ENCODE measurements at places on chromosomes 1 and 21. TPM values are rescaled to one million over a fixed set of nuclear protein-coding genes. Genes with fewer than 3 reads are reported as not detected.

The TRIM46 gene
- polyA plus RNA-seq, result 2.9 TPM

The SOAT1 gene
- 32.4 TPM for polyA plus RNA-seq

The EVA1C gene
- 5.2 TPM for polyA plus RNA-seq

The RGS7 gene
- polyA plus RNA-seq, result 0.18 TPM

The RGS18 gene
- polyA plus RNA-seq, result 6.0 TPM

The CCDC30 gene
- polyA plus RNA-seq, result 16.7 TPM

The SPSB1 gene
- 7.9 TPM for polyA plus RNA-seq

The RNPC3 gene
- polyA plus RNA-seq, result 37.2 TPM

The NCF2 gene
- 7.1 TPM for polyA plus RNA-seq

DNA sequence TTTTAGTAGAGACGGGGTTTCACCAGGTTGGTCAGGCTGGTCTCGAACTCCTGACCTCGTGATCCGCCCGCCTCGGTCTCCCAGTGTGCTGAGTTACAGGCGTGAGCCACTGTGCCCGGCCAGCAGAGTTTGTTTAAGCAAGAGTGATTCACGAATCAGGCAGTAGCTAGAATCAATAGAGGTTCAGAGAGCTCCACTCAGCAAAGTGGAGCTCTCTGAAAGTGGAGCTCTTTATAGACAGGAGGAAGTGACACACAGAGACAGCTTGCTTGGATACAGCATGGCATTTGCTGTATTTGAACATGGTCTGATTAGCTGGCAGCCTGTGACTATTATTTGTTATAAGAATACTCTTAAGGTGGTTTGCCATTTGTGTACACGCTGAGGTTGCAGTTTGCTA is 27.1 kb upstream of the CD34 start:
- no peak for DNase-seq

DNA sequence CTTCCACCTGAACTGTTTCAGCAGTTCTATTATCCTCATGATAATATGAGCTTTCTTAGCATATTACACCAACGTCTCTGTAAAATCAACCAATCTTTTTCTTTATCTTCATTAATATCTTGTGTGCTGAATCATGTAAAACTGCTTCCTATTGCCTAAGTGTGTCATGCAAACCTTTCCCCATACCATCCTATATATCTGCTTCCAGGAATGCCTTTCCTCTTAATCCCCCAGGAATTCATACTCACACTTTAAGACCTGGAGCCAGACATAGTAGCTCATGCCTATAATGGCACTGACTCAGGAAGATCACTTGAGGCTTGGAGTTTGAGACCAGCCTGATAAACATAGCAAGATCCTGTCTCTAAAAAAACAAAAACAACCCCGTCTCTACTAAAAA is 183.9 kb downstream of the NRIP1 start:
- DNase-seq, result no peak

GRCh38 chr1:234409328-234409727 is 36.1 kb downstream of the COA6 start:
- DNase-seq, result no peak

DNA sequence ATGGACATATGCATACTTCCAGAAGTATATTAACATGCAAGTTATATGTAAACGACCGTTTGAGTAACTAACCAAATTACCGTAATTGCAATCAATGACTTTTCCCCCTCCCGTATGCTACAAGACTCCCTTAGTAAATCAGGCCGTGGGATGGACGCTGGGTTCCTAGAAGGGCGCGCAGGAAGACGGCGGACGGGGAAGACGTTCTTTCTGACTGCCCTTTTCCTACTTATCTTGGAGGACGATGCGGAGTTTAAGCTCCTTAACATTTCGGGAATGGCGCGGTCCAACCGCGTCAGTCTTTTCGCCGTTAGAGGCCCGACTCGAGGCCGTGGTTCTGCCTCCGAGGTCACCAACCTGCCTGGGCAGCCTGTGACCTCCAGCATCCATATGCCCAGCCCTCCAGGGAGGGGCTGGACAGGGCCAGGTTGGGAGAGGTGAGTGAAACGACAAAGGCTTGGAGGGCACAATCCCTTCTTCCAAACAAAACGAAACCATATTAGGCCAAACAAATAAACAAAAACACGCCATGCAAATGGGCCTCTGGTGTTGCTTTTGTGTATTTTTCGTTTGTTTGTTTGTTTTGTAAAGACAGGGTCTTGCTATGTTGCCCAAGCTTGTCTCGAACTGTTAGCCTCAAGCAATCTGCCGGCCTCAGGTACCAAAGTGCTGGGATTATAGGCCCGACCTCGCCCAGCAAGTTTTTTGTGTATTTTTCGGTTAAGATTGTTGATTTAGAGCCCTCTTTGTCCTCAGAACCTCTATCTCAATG is 873 bp upstream of the PI4KB start:
- DNase-seq, result no peak

DNA sequence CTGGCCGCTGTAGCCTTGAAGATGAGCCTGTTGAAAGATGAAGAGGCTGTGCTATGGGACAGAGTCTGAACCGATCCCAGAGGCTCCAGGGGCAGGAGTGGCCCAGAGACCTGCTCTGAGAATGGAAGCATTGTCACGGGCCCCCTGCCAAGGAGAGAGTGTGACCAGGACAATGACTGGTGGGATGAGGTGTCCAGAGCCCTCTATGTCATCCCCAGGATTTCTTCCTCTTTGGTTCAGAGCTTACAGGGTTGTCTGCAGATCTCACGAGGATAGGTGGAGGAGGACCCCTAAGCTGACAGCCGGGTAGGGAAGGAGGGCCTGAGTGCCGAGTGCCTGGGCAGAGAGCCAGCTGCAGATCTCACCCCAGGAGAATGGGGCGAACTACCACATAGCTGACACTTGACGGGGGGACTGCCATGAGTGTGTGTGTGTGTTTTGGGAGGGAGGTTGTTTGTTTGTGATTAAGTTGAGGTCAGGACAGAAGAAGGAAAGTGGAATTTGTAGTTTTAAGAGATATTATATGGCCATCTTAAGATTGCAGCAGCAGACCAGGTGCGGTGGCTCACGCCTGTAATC is 25.4 kb downstream of the PIK3CD start:
- no peak for DNase-seq

DNA sequence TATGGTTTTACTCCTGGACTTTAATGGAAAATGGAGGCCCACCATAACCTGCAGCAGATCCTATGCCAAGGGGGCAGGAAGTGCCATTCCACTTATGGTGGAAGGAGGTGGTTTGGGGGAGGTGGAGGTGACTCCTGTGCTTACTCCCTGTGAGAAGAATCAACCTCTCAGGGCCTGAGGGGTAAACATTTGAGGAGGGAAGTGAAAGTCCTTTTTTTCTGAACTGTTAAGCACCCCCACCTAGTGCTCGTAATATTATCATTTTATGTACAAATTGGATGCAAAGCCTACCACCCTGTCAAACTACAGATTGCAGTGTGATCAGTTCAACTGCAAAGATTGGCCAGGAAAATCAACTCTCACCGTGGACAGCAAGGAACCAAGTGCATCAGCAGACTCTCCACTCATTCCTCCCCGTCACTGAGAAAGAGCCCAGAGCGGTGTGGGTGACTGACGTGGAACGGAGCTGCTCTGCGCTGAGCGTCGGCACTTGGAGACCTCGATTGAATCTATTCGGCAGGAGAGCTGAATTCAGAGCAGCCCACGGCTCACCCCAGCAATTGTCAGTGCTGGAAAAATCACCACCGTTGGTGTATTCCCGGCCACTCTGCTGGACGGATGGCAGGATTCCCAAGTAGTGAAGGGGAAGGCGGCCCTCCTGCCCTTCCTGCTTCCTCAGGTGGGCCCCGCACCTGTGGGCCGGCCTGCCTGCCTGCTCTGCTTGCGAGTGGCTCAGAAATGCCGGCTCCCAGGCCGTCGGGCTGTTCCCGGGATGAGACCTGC is 46.8 kb upstream of the COX20 start:
- peak; percentile 1 for DNase-seq

GRCh38 chr1:210264496-210265380 is 32.1 kb downstream of the SERTAD4 start:
- no peak for DNase-seq

- DNase-seq, result no peak
Measured at GRCh38 chr1:38332649-38333310, 286.2 kb upstream of the POU3F1 start.

GRCh38 chr1:222627232-222627631 is 9.3 kb downstream of the MIA3 start:
- DNase-seq, result no peak

- no peak for DNase-seq
Measured at GRCh38 chr1:40722622-40723021, 31.1 kb downstream of the NFYC start.

- DNase-seq, result no peak
Measured at GRCh38 chr1:221761354-221762002, 19.6 kb upstream of the DUSP10 start.

DNA sequence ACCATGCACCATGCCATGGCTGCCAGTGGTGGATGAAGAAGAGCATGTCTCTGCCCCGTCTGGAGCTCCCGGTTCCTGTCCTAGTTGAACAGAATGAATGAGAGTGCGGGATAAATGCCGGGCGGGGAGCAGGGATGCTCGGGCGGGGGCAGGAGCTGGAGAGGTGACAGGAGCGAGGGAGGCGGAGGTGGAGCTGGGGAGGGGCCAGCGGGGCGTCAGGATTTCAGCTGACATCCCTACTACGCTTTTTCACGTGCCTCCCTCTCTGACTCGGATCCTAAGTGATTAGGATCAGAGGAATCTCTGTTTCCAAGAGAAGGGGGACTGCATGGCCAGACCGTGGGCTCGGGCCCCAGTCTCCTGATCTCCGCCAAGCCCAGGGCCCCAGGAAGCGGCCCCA is 47.3 kb downstream of the TP73 start:
- DNase-seq, result no peak

DNA sequence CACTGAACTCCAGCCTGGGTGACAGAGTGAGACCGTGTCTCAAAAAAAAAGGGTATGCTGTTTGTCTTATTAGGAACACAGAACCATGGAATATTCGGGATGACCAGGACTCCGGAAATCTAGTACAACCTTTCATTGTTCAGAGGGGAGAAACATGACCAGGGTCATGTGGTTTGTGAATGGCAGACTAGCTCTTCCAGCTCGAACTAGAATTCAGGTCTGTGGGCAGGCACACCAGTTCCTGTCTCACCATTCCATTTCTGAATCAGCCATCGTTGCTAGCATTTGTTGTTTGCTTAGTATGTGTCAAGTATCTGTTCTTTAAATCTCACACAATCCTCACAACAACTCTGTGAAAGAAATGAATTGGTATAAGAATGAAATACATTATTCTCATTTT is 50.9 kb downstream of the MDM4 start:
- DNase-seq, result no peak

GRCh38 chr1:47416319-47417169 is 459 bp downstream of the FOXE3 start:
- DNase-seq, result no peak

DNA sequence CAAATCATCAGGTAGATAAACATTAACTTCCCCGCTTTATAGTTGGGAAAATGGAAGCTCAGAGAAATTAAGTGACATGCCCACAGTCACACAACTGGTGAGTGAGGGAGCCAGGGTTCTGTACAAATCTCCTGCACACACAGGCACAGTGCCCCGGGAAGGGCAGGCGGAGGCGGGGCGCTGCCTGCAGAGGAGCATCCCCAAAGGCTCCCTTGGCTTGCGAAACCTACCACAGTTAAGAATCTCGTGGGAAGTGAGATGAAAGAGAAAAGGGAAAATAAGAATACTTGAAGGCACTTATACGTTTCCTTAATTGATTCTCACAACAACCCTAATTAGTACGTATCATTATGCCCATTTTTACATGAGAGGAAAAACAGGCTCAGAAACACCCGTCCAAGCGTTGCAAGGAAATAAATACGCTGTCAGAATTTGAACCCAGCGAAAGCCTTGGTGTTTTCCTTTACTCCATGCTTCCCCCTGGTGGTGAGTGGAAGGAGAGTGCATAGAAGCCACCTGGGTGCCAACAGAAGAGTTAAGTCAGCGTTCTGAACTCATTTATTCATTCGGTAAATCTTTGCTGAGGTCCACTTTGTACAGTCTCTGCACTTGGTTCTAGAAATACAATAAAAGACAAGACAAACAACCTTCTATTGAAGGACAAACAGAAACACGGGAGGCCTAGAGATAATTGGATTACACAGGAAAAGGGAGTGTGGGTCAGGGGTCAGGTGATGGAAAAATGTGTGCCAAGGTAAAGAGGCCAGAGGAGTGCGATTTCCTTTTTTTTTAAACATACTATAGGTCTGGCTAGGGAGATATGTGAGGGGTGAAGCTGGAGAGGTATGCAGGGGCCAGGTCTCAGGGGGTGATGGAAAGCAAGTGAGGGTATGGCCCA is 28.4 kb downstream of the ACP6 start:
- no peak for DNase-seq

- DNase-seq, result no peak
Measured at GRCh38 chr1:225712391-225712790, 59.5 kb upstream of the ENAH start.

DNA sequence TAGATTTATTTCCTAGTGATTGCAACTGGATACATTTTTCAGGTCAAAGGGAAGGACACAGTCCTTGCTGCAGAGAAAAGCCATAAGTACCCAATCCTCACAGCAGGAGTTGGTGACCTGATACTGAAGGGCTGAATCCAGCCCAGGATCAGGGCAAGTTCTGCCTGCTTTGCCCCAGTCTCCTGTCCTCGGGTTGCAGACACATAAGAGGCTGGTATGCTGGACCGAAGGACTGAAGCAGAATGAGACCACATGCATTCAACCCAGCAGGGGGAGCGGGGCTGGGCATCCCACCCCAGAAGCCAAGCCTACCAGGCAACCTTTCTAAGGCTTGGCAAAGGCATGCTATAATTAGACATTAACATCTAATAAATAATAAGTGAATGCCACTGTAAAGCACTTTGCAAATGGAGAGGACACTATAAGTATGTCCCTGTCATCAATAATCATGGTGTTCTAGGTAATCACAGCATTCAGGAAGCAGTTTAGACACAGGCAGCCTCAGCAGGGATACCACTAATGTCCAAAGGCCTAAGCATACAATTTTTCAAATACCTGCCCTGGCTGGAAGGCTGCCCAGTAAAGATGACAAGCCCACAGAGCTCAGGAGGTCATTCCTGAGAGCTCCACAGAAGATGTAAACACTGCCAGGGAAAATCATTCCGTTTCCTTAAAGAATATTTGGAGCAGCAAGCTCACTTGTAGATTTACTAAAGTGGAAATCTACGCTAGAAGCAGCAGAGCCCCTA is 47.6 kb downstream of the KRTAP19-8 start:
- DNase-seq, result no peak

DNA sequence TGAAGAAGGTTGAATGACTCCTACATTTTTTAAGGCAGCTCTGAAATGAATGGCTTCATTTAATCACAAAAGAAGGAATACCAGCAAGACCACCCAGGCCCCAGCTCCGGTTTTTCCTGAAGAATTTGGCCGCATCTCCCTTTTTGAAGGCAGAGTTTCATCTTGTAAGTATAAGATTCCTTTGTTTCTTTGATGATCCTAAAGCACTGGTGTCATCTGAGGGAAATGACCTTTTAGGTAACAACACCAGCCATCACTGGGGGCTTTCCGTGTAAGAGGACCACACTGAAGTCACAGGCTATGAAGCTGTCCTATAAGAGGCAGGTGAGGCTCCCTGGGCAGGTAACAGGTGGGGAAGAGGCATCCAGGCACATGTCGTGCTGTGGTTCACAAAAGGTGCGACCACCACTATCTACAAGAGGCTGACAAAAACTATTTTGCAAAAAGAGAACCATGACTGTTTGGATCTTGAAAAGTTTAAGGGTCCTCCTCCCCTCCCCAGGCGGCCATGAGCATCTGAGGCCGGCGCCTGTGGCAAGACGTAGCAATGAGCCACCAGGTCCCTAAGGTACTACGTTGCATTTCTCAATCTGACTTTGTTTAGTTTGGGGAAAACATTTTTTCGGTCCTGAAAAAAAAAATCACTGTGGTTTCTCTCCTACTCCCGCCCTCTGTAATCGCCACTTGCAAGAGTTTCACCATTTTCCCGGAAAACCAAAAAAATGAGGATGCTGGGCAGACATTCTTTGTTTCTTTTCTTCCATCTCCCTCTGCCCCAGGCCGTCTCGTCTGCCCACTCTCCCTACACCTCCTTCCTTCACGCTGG is 46.3 kb upstream of the IRF2BP2 start:
- no peak for DNase-seq
